ENCODE measurements at places on chromosomes 6 and 20. TPM values are rescaled to one million over a fixed set of nuclear protein-coding genes. Genes with fewer than 3 reads are reported as not detected.

The SAYSD1 gene
- total RNA-seq, result 12.5 TPM

The IMPG1 gene
- not detected for total RNA-seq

The SSTR4 gene
- total RNA-seq, result not detected

The TINAG gene
- total RNA-seq, result not detected

The PRICKLE4 gene
- not detected for total RNA-seq

The BPIFB2 gene
- not detected for total RNA-seq

The DEF6 gene
- total RNA-seq, result 1.1 TPM

The SNAP91 gene
- total RNA-seq, result 0.36 TPM

The ANKRD66 gene
- total RNA-seq, result not detected

The RAMACL gene
- 0.72 TPM for total RNA-seq

The DOK5 gene
- 17.7 TPM for total RNA-seq

The DYNLT1 gene
- 107 TPM for total RNA-seq

The TCP11 gene
- not detected for total RNA-seq

The CRIP3 gene
- total RNA-seq, result not detected

The HCRTR2 gene
- not detected for total RNA-seq

The KCNK16 gene
- not detected for total RNA-seq

The VSX1 gene
- total RNA-seq, result not detected

The PKHD1 gene
- not detected for total RNA-seq

The PTP4A1 gene
- total RNA-seq, result 17.1 TPM
